ENCODE measurements at places on chromosomes 16 and 17.

GRCh38 chr17:82400830-82401229, 17.3 kb upstream of the HEXD start:
- DNase-seq = peak; percentile 93

GRCh38 chr17:42138749-42139492, 15.9 kb downstream of the RAB5C start:
- no peak for DNase-seq

DNA sequence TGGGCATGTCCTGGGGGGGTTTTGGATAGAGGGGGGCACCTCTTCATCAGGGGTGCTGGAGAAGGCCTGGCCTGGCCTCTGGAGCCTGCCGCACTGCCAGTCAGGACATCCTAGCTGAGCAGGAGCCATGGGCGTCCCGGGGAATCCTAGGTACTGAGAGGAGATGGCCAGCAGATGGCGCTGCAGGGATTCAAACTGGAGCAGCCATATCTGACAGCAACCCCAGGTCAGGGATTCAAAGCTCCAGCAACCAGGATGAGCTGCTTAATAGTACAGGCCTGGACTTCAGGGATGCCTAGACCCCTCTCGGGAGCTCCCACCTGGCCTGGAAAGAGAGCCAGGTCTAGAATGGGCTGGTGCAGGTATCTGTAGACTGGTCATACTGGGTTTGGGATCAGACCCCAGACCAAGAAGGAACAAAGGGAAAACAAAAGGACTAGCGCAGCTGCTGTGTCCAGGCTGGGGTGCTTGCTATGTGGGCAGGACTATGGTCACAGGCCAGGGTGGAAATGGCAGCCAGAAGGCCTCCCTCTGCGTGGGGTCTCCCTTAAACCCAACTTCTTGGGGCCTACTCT, 306.9 kb upstream of the RBFOX1 start:
- peak; percentile 65 for DNase-seq

- DNase-seq = no peak
Measured at GRCh38 chr16:27768651-27769272, 218.8 kb downstream of the KATNIP start.

DNA sequence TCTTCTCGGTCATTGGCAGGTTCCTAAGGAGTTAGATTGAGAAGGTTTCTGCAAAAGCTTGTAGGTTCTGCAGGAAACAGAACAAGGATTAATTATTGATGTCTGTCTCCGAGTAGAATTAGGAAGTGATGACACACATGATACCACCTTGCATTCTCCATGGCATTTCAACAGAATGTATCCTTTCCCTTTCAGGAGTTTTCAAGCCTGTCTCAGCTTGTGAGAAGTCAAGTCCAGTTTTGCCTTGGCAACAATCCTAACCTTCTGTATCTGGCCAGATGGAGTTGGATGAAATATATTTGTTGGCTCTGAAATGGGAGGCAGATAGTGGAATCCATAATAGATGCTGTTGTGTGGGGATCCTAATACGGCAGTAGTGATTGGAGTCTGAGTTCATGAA, 235.5 kb downstream of the SHISA9 start:
- DNase-seq = no peak
